CD4-positive, alpha-beta T cell treated with Interleukin-2 at 100 ng/mL for 4 hours (primary cell): ENCODE measurements at places on chromosomes 7 and 10.

- no peak for DNase-seq
These were observed 74.6 kb upstream of the PDSS1 start for GRCh38 chr10:26622891-26623290.

GRCh38 chr7:51501620-51502019, 185.0 kb upstream of the COBL start:
- DNase-seq = no peak

- DNase-seq = no peak
These were observed 242.5 kb downstream of the VTI1A start for GRCh38 chr10:112689327-112690072.

GRCh38 chr10:29730458-29730857, 95.7 kb upstream of the SVIL start:
- DNase-seq = no peak

DNA sequence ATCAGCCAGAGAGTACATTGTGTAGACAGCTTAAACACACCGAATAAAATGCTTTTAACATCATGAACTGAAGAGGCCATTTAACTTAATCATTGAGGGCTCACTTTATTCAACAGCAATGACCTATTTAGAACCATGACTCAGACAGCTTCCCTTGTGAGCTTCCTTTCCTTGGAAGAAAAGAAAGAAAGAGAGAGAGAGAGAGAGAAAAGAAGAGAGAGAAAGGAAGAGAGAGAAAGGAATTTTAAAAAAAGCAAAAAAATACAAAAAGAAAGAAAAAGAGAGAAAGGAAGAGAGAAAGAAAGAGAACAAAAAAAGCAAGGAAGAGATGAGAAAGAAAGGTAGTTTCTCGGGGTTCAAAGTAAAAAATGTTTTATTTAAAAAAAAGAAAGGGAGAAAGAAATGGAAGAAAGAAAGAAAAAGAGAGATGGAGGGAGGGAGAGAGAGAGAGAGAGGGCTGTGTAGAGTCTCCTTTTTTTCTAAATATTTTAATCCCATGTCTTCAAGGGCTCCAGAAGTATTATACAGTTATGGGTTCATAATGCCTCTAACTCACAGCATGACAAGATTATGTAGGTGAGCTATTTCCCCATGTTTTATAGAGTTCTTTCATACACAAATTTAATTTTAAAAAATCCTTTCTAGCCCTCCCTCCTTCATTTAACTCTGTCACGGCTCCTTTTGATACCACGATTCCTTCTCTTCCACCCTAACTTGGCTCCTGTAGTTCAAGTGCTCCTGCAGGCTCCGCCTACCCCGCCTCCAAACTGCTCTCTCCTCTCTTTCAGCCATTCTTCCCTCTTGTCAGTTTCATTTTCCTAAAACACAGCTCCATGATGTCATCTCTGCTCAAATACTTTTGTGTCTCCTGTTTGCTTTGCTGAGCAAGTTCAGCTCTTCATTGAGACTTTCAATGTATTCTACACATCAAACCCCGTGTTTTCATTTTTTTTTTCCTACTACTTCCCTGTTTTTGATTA, 85.5 kb downstream of the PRTFDC1 start:
- no peak for DNase-seq

DNA sequence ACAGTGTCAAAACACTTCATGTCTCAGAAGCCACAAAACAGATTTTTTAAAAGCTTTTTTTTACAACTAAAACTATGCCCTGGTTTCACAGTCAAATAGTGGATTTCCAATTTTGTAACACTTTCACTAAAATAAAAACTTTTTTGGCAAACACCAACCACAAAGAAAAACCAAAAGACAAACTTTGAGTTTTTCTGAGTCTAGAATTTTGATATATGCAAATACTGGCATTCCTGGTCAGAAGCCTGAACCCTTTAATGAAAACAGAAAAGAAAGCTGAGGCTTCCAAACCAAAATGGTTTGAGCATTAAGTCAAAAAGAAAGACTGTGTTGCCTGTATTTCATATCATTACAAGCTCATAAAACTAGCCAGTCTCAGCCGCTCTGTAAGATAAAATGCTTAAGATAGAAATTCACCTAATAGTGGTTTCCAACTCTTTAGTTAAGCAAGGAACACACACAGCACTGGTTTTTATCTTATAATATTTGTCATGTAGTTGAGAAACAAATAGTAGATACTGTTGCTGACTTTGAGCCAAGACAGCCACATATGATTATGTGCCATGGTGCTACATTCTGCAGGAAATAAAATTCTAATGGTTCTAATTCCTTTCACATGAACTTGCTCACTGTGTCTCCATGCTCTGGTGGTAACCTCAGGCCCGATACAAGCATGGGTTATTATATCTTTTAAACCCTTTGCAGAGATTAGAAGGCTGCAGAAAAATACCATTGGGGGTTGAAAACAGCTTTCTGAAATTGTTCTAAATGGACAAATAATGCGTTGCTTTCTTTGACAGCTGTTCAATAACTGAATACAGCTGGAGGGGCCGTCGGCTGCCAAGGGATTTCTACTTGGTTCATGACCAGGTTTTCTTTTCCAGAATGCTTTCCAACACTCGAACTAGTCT, 49.4 kb downstream of the FAM171A1 start:
- no peak for DNase-seq

DNA sequence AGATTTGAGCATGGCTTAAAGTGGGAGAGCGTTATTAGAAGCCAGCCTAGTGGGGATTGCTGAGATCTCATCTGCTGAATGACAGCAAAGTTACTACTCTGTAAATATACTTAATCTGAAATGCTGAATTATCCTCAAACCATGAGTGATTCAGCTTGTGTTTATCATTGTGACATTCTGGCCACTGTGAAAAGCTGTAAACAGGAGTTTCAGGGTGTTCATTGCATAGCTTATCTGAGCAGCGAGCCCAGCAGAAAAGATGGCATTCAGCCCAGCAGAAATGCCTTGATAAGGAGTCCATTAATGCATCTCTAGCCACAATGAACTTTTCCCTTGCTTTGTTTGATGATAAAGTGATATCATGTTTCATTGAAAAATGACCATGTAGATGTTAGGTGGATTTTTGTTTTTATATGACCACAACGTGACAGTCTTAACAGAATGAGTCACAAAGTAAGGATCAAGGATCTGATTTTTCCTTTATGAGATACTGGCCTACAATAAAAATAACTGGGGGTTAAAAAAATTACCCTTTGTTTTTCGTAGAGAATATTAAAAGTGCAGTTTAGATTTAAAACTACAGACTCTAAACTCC, 7.8 kb downstream of the TES start:
- DNase-seq = no peak

DNA sequence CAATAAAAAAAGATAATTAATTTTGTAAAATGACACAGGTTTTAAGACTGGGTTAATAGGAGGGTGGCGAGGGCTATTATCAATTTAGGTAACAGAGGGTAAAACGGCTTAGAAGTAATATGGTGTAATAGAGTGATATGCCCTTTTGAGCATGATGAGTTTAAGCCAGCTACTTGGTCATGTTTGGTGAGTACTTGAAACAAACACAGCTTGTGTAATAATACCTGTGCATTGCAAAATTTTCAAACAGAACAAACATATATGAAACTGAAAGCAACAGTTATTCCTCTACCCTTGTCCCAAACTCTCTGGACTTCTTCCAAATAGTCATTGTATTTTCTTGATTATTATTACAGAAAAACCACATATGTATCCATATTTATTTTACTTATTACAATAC, 241.7 kb downstream of the MAGI2 start:
- DNase-seq = no peak

DNA sequence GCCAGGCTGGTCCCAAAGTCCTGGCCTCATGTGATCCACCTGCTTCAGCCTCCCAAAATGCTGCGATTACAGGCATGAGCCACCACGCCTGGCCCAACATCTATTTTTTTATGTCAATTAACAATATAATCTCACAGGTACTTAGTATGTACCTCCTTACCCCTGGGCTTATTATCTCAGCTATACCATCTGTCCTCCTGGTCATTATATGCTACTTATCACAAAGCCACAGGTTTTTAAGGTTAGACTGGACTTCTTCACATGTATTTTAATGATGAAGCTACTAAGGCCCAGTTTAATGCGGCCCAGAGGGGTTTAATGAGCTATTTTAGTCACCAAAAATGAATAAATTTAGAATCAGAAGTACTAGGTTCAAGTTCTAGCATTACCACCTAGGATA, 3.4 kb downstream of the NSUN6 start:
- DNase-seq = no peak

- DNase-seq = no peak
These were observed 18.5 kb downstream of the CSGALNACT2 start for GRCh38 chr10:43156590-43157341.

- DNase-seq = no peak
These were observed 20.6 kb downstream of the DNAJB6 start for GRCh38 chr7:157357129-157358040.

- no peak for DNase-seq
These were observed 88.2 kb upstream of the HDAC9 start for GRCh38 chr7:18407385-18407784.

- no peak for DNase-seq
These were observed 151.5 kb downstream of the SLIT1 start for GRCh38 chr10:97034301-97034700.

DNA sequence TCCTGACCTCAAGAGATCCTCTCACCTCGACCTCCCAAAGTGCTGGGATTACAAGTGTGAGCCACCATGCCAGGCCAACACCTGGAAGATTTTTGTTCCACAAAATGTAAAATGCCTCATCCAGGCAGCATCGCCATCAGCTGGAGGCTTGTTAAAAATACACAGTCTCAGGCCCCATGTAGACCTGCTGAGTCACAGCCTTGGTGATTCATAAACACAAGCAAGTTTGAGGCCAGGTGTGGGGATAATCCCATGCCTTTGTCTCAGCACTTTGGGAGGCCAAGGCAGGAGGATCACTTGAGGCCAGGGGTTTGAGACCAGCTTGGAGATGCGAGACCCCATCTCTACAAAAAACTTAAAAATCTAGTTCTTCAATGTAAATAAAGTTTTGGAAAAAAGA, 49.1 kb upstream of the FOXK1 start:
- DNase-seq = no peak

GRCh38 chr7:116780966-116781365, 81.4 kb upstream of the CAPZA2 start:
- DNase-seq = no peak

DNA sequence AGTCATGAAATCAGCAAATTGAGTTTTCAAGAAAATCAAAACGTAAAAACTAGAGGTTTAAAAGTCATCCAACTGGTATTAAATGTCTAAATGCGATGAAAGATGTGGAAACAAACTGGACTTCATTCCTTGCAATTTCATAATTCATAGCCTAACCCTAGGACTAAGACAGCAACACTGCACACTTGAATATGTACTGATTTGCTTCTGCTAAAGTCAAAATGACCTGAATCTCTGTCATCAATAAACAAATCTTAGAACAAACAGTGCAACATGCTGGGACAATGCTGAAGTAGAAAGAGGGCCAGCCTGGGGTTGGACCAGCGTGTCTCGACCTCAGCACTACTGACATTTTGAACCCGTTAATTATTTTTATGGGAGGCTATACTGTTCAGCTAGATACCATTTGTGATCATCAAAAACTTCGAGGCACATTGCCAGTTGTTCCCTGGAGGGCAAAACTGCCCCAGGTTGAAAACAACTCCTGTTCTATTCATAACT, 47.1 kb downstream of the MYOF start:
- no peak for DNase-seq

DNA sequence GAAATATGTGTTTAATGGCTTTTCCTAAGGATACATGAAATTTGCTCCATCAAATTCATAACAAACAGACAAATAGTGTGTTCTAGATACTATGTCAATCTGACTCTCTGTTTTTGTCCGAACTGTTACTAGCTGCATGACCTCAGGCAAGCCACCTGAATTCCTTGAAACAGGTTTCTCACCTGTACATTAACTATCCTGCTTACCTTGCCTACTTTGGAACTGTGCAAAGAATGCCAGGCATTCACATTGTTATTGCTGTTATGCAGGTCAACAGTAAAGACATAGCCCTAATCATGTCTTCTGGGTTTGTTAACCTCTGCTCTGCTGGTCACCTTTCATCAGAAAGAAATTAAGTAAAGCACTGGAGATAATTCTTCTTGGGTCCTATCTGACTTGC, 1283.9 kb upstream of the CELF2 start:
- DNase-seq = no peak

DNA sequence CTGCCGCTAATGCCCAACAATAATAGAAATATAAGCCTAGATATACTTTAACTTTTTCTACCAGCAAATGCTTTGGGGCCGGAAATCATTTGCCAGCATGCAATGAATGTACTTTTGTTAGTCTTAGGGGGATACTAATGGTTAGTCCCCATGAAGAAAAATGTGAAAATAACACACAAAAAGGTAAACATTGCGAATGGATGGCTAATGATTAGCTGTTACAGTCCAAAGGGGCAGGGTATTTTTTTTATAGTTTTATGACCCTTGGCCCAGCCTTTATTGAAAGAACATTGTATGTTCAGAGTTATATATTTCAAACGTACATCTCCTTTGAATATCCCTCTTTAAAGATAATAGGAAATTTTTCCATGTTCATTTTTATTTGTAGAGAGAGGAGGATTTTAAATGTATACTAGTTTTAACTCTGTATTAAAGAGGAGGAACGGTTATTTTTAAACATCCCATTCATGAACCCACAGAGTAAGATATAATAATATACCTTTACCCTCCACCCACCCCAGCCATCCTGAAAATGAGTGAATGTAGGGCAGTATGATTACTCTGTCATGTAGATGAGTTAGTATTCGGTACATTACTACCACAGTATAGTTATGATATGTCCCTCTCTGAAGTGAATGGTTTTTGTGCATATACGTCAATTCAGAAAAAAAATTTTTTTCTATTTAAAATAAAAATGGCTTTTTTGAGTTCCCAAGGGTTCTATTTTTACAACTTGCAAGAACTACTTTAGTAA, 63.6 kb downstream of the ARID5B start:
- DNase-seq = no peak
